ENCODE measurements at places on chromosomes 1 and 21. TPM values are rescaled to one million over a fixed set of nuclear protein-coding genes. Genes with fewer than 3 reads are reported as not detected.

Gene RAB42
- 3.0 TPM for total RNA-seq

Gene C1QC
- total RNA-seq: 18.0 TPM

Gene ZYG11A
- total RNA-seq: 0.92 TPM

Gene KCNJ15
- under 0.01 TPM for total RNA-seq

Gene PTPRF
- 101 TPM for total RNA-seq

Gene AZIN2
- total RNA-seq: 14.1 TPM

Gene SRSF4
- 49.1 TPM for total RNA-seq

Gene TMEM82
- not detected for total RNA-seq

Gene CTSE
- total RNA-seq: not detected

Gene HSF2BP
- 2.5 TPM for total RNA-seq

Gene PLEKHA6
- 23.1 TPM for total RNA-seq

Gene RRP1B
- 24.5 TPM for total RNA-seq

Data from diencephalon (tissue), 1 donor.